ENCODE measurements at places on chromosomes 5 and 9.
A peak's percentile ranks its signal among the peaks of the same experiment; 100 is the strongest.

DNA sequence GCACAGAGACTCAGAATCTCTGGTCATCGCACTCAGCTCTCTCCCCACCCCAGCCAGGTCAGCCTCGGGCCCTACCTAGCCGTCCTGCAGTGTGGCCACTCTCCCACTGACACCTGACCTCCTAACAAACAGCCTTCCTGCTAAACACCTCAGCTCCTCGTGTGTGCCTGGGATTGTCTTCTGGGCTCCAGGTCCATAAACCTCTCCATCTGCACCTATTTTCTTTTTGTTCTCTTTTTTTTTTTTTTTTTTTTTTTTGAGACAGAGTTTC lies 193.6 kb downstream of the ROR2 start:
- no peaks in the 10 kb centered on the region for H3K4me1 ChIP-seq
- no peak overlapping the region for H3K4me3 ChIP-seq
- peaks cover 1% of the 10 kb centered on the region for H3K36me3 ChIP-seq
- no peak for DNase-seq

DNA sequence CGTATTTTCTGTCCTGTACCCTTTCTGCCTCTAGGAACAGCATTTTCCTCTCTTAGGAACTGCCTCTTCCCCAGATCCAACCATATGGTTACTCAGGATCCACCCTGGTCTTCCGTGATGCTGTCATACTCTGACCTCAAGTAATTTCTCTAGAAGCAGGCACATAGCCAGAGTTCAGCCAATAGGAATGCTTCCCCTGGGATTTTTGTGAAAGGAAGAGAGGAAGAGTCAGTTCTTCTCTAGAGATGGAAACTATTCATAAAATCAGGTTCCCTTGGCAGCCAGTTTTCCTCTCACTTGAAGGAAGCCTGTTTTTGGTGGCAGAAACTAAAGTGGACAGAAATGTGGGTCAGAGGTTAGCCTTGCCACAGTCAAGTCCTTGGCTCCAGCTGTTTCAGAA lies 400.1 kb upstream of the PCSK5 start:
- H3K4me3 ChIP-seq = no peak overlapping the region
- H3K4me1 ChIP-seq = no peaks in the 10 kb centered on the region
- no peaks in the 10 kb centered on the region for H3K36me3 ChIP-seq

GRCh38 chr5:168286386-168286785 lies 5.1 kb upstream of the WWC1 start:
- peaks cover 68% of the 10 kb centered on the region for H3K27me3 ChIP-seq
- no peak overlapping the region for H3K4me3 ChIP-seq
- DNase-seq = no peak

GRCh38 chr5:180467028-180467975 lies 26.9 kb upstream of the CNOT6 start:
- H3K36me3 ChIP-seq = peaks cover 2% of the 10 kb centered on the region
- H3K4me3 ChIP-seq = no peak overlapping the region
- no peaks in the 10 kb centered on the region for H3K4me1 ChIP-seq
- H3K27me3 ChIP-seq = no peaks in the 10 kb centered on the region

- no peak for DNase-seq
- no peaks in the 10 kb centered on the region for H3K36me3 ChIP-seq
- peaks cover 46% of the 10 kb centered on the region for H3K27me3 ChIP-seq
- H3K4me3 ChIP-seq = no peak overlapping the region
- H3K27ac ChIP-seq = no peak overlapping the region
- H3K4me1 ChIP-seq = no peaks in the 10 kb centered on the region
Observed at GRCh38 chr9:21477466-21477865, 4.6 kb downstream of the IFNE start.

DNA sequence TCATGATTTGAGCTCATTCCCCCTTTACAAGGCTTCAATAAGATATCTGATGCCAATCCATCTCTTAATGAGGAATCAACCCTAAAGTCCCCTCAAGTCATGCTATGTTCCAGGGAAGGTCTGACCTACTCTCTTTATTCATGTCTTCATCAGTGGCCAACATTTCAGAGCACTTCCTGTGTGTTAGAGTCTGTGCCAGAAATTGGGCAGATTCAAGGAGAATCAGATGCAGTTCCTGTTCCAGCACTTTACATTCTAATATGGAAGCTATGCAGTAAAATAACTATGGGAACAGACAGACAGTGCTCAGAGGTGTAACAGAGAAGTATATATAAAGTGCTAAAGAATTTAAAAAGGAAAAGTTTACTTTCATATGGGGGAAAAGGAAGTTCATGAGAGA lies 193.4 kb upstream of the NR4A3 start:
- peaks cover 18% of the 10 kb centered on the region for H3K27me3 ChIP-seq
- peaks cover 8% of the 10 kb centered on the region for H3K4me1 ChIP-seq
- H3K4me3 ChIP-seq = no peak overlapping the region
- H3K27ac ChIP-seq = no peak overlapping the region
- no peak for DNase-seq

GRCh38 chr5:73157414-73158303 lies 15.3 kb upstream of the TMEM174 start:
- no peak for DNase-seq
- H3K27me3 ChIP-seq = peaks cover 35% of the 10 kb centered on the region
- H3K36me3 ChIP-seq = peaks cover 4% of the 10 kb centered on the region
- H3K4me3 ChIP-seq = no peak overlapping the region
- H3K27ac ChIP-seq = no peak overlapping the region

DNA sequence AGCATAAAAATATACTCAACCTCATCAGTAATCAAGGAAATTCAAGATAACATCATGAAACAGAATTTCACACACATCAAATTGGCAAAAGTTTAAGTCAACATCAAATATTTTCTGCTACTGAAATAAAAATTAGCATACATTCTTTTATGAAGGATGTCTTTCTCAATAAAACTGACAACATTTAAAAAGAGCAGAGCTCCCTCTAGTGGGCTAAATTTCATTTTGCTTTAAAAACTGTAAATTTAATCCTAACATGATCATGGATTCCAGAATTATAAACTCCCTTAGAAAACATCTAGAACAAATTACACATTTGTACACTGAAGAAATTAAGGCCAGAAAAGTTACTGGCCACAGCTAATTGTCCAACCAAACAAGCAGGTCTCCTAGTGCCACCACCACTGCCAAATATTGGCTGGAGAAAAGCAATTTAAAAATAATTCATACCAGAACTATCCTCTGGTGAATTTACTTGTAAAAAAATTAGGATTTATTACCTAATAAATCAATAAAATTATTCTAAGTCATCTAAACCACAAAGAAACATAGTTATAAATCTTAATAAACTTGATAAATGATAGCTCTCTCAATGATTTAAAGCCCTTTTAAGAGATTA lies 31.2 kb downstream of the DEPDC1B start:
- H3K36me3 ChIP-seq = no peaks in the 10 kb centered on the region
- H3K27ac ChIP-seq = no peak overlapping the region
- no peaks in the 10 kb centered on the region for H3K27me3 ChIP-seq
- H3K4me1 ChIP-seq = no peaks in the 10 kb centered on the region

- no peaks in the 10 kb centered on the region for H3K27me3 ChIP-seq
- H3K27ac ChIP-seq = no peak overlapping the region
- DNase-seq = no peak
- no peak overlapping the region for H3K4me3 ChIP-seq
Observed at GRCh38 chr5:94749042-94749441, 130.6 kb downstream of the SLF1 start.

GRCh38 chr9:109193974-109194556 lies 27.0 kb upstream of the FRRS1L start:
- no peaks in the 10 kb centered on the region for H3K27me3 ChIP-seq
- no peaks in the 10 kb centered on the region for H3K36me3 ChIP-seq
- no peak overlapping the region for H3K27ac ChIP-seq
- no peaks in the 10 kb centered on the region for H3K4me1 ChIP-seq
- no peak for DNase-seq

DNA sequence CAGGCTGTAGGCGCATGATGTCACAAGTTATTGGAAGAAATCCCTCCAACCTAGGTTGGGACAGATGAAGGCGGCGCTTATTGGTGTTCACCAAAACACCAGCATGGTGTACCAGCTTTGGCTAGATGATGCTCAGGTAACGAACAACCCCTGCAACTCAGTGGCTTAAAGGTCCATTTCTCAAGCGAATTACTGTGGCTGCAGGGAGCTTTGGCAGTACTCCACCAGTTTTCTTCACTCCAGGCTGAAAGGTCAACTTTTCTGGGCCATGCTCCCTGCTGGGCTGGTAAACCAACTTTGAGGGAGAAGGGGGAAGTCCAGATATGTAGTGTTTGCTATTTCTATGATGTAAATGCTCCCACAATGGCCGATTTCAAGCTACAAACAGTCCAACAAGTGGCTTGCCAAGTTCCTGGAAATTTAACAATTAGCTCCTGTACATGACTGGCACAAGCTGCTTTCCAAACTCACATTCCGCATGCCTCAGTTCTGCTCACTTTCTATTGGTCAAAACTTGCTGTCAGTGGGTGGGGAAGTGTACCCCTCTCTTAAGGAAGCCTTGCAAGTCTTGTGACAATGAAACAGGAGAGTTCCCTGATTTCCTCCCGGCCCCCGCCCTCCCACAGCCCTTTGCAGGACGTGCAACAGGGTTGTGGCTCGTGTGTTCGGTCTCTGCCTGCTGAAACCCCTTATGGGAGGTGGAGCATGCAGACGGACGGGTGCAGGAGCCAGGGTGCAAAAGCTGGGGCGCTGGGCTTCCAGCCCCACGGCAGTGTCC lies 588 bp upstream of the ZBED3 start:
- peaks cover 16% of the 10 kb centered on the region for H3K4me1 ChIP-seq
- H3K4me3 ChIP-seq = peak overlapping the region; percentile 83
- peaks cover 4% of the 10 kb centered on the region for H3K36me3 ChIP-seq
- no peak for DNase-seq

DNA sequence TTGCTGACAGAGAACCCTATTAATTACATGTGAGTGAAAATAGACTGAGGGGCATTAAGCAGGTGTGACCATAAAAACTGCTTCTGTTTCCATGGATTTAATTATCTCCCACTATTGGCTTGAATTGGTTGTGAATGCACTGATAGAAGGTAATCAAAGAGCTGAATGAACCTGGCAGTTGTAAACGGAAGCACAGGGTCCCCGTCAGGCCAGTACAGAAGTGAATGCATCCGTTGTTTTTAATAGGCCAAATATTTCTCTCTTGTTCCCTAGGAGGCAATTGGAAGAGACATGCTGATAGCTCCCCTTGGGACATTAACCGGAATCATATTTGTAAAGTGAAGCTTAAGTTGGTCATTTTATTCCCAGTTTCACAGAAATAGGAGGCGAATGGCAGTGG lies 147.0 kb downstream of the CAVIN4 start:
- no peaks in the 10 kb centered on the region for H3K36me3 ChIP-seq
- no peak overlapping the region for H3K4me3 ChIP-seq
- no peaks in the 10 kb centered on the region for H3K4me1 ChIP-seq

GRCh38 chr5:40716000-40716399 lies 36.3 kb downstream of the PTGER4 start:
- DNase-seq = no peak
- H3K27ac ChIP-seq = no peak overlapping the region
- no peak overlapping the region for H3K4me3 ChIP-seq
- peaks cover 19% of the 10 kb centered on the region for H3K36me3 ChIP-seq
- peaks cover 7% of the 10 kb centered on the region for H3K4me1 ChIP-seq

GRCh38 chr5:111691914-111692313 lies 65.1 kb downstream of the NREP start:
- H3K4me1 ChIP-seq = no peaks in the 10 kb centered on the region
- H3K36me3 ChIP-seq = no peaks in the 10 kb centered on the region
- H3K27ac ChIP-seq = no peak overlapping the region

- peak overlapping the region; percentile 86 for H3K27ac ChIP-seq
- peaks cover 47% of the 10 kb centered on the region for H3K4me1 ChIP-seq
- no peaks in the 10 kb centered on the region for H3K27me3 ChIP-seq
- H3K36me3 ChIP-seq = peaks cover 7% of the 10 kb centered on the region
- peak overlapping the region; percentile 63 for H3K4me3 ChIP-seq
- DNase-seq = no peak
Observed at GRCh38 chr5:157540707-157541446, 34.7 kb downstream of the ADAM19 start.

DNA sequence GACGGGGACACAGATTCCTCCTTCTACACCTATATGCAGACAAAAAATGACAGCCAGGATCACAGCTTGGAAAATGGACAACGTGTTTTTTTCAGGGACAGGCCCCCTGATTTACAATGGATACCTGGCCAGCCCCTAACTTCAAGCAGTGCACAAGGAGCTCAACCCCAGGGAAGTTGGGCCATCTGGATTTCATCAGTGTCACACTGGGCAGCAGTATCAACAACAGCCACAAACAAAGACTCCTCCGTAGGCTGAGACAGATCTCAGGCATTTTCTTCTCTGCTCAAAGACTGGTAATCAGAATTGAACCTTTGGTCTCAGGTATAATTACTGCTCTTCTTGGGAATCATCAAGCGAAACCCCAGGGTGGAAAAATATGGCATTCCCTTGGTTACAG lies 374.0 kb downstream of the ZNF608 start:
- H3K4me3 ChIP-seq = no peak overlapping the region
- no peak for DNase-seq
- no peak overlapping the region for H3K27ac ChIP-seq

- DNase-seq = no peak
- H3K4me3 ChIP-seq = no peak overlapping the region
- no peak overlapping the region for H3K27ac ChIP-seq
- peaks cover 36% of the 10 kb centered on the region for H3K27me3 ChIP-seq
Observed at GRCh38 chr9:89095761-89096528, 82.7 kb downstream of the SHC3 start.

DNA sequence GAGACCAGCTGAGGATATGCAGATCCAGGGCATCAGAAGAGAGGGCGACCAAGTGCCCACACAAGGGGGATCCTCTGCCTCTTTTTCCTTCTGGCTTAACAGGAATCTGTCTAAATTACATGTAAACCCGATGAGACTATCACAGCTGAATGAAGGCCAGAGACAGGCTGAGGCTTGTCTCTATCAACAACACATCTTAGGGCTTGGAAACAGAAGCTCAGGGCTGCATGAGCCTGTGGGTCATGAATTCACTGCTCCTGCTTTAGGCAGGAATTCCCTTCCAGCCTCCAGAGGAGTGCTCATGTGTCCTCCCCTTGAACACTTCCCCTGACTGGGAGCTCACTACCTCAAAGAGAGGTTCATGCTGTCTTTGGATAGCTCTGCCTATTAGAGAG lies 106.1 kb upstream of the PHYKPL start:
- H3K4me3 ChIP-seq = no peak overlapping the region
- peaks cover 48% of the 10 kb centered on the region for H3K27me3 ChIP-seq
- DNase-seq = no peak
- no peaks in the 10 kb centered on the region for H3K36me3 ChIP-seq
